Stimulated activated CD4-positive, alpha-beta T cell treated with anti-CD3 and anti-CD28 coated beads, Interleukin-12 subunit alpha, Interleukin-12 subunit beta, amount 100 ng/mL, for 24 hours (primary cell): ENCODE measurements at places on chromosomes 16 and 17.

DNA sequence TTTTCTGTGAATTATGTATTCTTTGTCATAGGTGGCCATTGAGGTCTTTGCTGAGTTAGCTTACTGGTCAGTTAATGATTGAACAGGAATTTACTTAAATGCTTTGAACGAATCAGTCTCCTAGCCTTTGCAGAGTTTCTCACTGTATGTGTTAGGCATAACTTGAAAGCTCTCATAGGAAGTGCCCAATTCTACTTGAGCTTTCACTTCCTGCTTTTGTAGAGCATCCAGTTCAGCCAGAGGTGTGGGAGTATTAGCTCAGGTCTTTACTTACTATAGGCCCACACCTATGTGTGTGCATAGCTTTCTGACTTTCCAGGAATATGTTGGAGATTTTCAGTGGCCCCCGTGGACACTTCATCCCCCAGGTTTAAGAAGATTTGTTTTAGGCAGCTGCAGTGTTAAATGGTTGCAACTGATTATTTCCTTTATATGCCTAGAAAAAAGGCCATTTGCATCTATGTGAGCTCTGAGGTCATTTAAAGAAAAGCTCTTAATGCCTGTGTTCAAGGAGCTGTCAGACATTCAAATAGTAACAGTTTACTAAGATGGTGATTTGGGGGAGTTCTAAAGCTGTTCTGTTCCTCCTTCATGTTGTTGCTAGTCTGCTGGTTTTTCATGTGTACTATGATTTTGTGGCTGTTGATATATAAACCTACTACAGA is 62.3 kb downstream of the PHKB start:
- DNase-seq = no peak

GRCh38 chr17:7880076-7880868 is 8.3 kb upstream of the CHD3 start:
- no peak for DNase-seq

- DNase-seq = no peak
Observed at GRCh38 chr16:51134876-51135275, 16.2 kb downstream of the SALL1 start.

DNA sequence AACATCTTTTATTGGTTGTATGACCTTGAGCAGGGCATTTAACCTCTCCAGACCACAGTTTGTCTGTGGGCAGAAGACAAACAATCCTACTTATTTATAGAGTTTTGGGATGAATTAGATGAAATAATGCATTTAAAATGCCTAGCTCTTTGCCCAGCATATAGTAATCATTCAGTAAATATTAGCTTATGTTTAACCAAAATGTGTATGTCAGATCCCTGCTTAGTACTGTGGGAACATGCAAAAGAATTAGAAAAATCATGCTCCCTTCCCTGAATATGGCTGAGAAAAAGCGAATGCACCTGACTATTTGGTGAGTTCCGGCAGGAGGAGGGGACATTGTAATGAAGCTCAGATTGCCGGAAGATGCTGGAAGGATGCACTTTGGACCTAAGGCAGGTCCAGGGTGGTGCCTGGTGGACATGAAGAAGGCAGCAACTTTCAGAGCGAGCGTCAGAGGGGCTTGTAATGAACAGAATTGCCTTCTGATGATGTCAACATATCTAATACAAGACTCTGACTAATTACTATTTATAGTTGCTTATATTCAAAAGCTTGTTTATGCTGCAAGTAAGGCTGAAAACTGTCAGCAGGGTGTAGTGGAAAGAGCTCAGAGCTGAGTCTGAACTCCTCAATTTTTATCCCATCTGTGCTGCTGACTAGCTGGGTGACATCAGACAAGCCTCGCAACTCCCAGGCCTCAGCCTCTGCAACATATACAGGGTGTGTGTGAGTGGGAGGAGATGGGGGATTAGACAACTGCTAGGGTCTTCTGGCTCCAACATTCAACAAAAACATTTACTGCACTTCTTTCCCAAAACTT is 221.2 kb downstream of the PRKCA start:
- DNase-seq = no peak

DNA sequence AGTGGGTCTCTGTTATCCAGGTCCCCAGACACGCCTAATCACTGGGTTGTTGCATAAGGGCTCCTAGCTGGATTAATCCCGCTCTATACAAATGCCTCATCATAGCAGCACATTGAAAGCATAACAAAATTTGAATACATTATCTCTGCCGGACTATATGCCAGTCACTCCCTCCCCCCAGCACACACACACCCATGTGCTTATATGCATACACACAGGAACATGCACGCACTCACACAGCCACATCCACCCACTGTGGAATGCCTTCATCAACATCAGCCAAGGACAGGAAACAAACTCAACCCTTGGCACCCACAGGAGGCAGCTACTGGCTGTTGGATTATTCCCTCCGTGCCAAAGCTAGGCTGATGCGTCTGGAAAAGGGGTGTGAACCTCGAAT is 3.5 kb upstream of the CDH13 start:
- no peak for DNase-seq

DNA sequence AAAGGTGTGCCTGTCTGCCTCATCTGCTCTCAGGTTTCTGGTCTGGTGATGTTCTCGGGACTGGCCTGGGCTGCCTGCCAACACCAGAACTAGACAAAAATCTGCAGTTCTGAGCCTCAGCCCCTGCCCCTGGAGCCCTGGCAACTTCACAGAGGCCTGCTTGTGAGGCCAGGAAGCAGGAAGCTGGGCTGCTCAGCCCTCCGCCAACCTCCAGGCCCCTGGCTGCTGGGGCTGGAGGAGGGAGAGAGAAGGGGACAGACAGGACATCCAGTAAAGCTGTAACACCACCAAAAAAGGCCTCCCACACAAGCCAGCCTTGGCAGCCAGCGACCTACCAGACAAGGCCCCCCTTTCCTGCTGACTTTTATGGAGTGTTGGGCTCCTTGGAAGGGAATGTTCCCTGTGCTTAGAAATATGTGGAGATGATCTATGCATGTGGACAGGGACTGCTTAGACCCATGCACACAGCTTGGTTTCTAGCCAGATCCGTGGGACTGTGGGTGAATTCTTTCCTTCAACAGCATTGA is 157.6 kb downstream of the XYLT1 start:
- no peak for DNase-seq

GRCh38 chr17:7019367-7019766 is 3.5 kb upstream of the BCL6B start:
- DNase-seq = no peak

GRCh38 chr16:67537636-67538591 is 9.3 kb downstream of the RIPOR1 start:
- no peak for DNase-seq

DNA sequence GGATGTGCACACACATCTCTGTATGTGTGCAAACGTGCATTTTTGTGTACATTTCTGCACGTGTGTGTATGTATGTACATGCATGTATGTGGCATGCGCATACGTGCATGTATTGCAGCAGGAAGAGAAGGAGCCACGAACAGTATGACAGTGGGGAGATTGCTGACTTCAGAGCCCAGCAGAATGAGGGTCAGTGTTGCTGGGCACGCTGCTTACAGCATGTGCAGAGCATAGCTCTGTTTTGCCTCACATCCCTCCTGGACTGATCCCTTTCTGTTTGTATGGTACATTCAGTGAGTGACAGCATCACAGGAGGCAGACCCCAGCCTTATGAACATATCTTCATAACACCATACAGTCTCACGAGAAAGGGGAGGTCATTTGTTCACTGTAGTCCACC is 934.0 kb upstream of the EEF2KMT start:
- DNase-seq = no peak

DNA sequence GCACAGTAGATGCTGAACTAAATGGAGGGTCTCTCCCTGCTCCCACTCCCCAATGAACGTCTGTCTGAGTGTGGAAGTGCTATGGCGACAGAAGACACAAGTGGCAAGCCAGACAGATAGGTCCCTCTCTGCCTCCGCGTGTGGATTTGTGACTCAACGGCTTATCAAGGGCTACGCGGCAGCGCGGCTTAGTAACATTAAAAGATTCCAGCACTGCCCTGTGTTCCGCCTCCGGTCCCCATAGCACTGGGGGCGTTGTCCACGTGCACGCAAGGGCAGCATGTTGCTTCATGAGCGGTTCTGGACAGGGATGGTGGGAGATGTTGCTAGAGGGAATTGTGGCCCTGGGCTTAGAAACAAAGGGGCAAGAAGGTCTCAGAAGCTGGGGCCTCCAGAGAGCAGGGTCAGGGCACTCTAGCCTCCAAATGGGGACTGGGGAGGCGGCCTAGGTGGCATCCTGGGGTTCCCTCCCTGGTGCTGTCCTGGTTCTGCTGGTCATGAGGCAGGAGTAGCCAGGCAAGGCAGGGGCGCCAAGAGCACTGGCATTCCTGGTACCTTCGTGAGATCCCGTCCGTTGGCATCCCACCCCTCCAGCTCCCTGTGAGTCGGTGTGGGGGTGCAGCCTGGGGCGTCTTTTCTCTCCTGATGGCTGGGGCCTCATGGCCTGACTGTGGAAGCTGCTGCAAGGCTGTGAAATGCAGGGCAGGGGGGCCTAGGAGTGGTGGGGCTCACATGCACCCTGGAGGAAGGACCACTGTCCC is 9.1 kb downstream of the CRHR1 start:
- DNase-seq = no peak

DNA sequence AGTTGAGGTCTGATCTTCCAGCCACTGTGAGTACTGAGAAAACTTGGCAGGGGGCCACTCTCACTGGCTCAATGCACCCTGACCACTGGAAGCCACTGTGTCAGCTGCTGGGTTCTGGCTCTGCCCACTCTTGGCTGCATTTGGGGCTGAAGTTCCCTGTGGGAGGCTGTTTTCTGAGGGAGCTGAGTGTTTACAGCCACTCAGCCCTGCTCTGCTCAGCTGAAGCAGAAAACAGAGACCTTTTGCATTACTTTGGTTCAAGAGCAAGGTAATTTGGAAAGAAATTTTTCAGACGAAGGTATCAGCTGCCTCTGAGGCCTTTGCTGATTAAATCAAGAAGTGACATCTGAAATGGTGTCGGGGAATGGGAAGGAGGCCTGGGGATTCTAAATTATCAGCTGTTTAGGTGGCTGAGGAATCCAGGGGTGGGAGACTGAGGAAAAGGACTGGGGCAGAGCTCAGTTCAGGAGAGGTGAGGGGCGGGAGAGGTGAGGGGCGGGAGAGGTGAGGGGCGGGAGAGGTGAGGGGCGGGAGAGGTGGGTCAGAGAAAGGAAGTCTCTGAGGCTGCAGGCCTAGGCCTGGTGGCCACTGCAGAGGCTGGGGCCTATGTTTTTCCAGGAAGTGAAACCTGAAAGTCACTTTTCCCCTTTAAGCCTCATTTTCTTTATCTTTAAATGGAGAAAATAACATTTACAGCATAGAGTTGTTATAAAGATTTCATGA is at the start of gene ACSM5:
TSS of gene ACSM5 (plus strand) at position 137 of the 723 bp plus-strand sequence. CDS start 1,951 bp downstream, outside the sequence.
- no peak for DNase-seq

- no peak for DNase-seq
Observed at GRCh38 chr16:87107201-87107600, 210.0 kb downstream of the C16orf95 start.

DNA sequence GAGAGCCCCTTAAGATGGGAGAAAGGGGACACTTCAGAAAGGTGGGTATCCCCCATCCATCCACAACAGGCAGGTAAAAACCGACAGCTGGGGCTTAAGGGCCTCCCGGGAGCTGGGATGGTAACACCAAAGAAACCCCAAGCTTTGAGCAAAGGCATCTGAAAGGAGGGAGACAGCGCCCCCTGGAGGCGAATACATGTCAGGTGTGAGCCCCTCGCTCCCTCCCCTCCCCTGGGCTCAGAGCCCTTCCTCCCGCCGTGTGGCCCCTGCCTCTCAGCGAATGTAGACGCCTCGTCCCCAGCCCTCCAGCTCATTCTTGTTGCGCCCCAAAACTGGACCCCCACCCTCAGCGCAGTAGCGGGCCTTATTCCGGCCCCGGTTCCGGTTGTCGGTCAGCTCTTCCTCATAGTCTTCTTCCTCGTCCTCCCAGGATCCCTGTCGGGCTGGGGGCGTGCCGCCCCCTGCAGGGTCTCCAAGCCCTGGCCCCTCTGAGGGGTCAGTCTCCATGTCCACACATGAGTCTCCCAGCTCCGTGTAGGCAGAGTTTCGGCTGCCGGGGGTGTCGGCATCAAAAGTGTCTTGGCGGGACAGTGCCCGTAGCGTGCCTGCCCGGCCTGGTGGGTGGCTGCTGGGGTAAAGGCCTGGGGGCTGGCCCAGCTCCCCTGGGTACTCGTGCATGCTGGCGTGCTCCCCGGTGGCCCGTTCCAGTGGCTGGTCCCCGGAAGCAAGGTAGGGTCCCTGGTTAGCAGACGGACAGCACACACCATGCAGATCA is 9.1 kb upstream of the ARL5C start:
- peak; percentile 51 for DNase-seq

GRCh38 chr17:11900041-11900476 is 97.2 kb downstream of the ZNF18 start:
- no peak for DNase-seq

- DNase-seq = no peak
Observed at GRCh38 chr17:66357037-66357436, 54.6 kb downstream of the PRKCA start.

GRCh38 chr16:80924372-80924978 is 82.2 kb downstream of the CMC2 start:
- peak; percentile 38 for DNase-seq

- no peak for DNase-seq
Observed at GRCh38 chr17:66466106-66466820, 163.8 kb downstream of the PRKCA start.

- no peak for DNase-seq
Observed at GRCh38 chr17:50920041-50920410, 53.9 kb upstream of the TOB1 start.

GRCh38 chr16:84827897-84828296 is 8.1 kb downstream of the CRISPLD2 start:
- DNase-seq = no peak

- DNase-seq = no peak
Observed at GRCh38 chr17:57803021-57803420, 46.8 kb downstream of the MRPS23 start.

DNA sequence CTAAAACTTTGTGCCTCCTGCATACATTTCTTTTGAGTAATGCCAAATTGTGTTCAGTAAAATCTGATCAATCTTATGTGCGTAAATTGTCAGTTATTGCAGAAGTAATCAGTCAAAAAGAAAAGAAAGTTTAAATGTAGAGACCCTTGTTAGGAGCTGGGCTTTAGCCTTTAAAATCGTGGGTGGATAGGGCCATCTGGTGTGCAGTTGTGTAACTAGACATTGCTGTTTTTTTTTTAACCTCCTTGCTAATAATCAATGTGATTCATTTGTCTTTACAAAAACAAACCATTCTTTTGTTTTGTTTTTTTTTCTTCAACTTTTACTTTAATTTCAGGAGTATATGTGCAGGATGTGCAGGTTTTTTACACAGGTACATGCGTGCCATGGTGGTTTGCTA is 5.3 kb upstream of the WWOX start:
- DNase-seq = no peak

GRCh38 chr16:49474741-49475140 is 101.1 kb downstream of the C16orf78 start:
- DNase-seq = no peak

DNA sequence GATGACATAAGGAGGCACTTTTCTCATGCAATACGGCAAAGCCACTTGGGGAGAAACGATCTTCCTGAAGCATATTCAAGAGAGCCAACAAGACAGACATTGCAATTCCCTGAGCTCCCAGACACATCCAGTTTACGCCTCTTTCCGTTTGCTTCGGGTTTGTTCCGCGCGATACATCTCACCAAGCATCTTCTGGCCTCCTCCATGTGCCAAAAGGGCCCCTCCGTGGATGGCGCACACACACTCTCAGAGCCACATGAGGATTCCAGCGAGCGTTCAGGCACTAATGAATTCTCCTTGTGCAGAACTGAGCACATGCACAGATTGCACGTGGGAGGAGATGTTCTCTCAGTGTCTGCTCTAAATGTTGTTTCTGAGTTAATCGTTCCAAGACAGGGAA is 146.7 kb upstream of the SHISA6 start:
- DNase-seq = no peak
